ENCODE measurements at places on chromosomes 1 and 21. TPM values are rescaled to one million over a fixed set of nuclear protein-coding genes. Genes with fewer than 3 reads are reported as not detected.

GRCh38 chr1:159921251-159921650 is 4.1 kb downstream of the TAGLN2 start:
- peaks cover 63% of the 10 kb centered on the region for H3K4me1 ChIP-seq
- no peaks in the 10 kb centered on the region for H3K27me3 ChIP-seq
- H3K36me3 ChIP-seq: peaks cover 15% of the 10 kb centered on the region
- H3K4me3 ChIP-seq: peak overlapping the region; percentile 90

DNA sequence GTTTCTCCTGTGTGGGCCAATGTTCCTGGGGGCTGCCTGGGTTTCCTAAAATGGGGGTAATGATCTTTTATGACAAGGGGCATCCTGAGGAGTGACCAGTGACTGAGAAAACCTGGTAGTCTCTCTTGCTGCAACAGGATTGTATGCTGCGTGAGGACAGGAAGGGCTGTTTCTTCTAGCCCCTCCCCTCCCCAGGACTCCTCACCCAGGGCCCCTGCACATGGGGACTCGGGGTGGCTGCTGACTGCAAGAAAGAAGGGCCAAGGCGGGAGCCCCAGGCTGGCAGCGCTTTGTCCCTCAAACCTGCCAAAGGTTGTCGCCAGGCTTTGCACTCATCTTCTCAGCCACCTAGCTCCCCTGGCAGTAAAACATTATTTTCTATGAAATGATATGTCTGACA is 442.4 kb downstream of the CAMTA1 start:
- H3K27ac ChIP-seq: no peak overlapping the region
- H3K36me3 ChIP-seq: no peaks in the 10 kb centered on the region
- peaks cover 24% of the 10 kb centered on the region for H3K27me3 ChIP-seq
- H3K4me3 ChIP-seq: no peak overlapping the region
- no peaks in the 10 kb centered on the region for H3K4me1 ChIP-seq

DNA sequence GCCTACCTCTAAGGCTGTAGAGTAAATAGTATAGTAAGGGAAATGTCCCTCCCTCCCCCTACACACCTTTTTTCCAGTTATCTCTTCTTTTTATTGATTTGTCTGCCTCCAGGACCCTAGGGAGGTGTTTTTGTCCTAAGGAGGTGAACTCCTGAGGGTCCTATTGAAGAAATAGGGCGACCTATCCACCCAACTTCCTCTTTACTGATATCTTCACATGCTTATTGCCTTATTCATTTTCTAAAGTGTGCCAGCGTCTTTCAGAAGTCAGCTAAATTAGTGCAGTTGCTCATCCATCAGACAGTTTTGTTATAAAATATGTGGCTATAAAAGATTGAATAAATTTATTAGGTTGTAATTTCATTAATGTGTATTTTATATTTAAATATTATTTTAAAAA is 5.9 kb downstream of the BACH1 start:
- peaks cover 2% of the 10 kb centered on the region for H3K36me3 ChIP-seq
- H3K4me1 ChIP-seq: peaks cover 43% of the 10 kb centered on the region
- no peaks in the 10 kb centered on the region for H3K27me3 ChIP-seq
- no peak for DNase-seq
- H3K4me3 ChIP-seq: no peak overlapping the region

- no peak overlapping the region for H3K27ac ChIP-seq
- H3K27me3 ChIP-seq: no peaks in the 10 kb centered on the region
- H3K36me3 ChIP-seq: peaks cover 2% of the 10 kb centered on the region
- no peak for DNase-seq
- H3K4me1 ChIP-seq: peaks cover 2% of the 10 kb centered on the region
Measured at GRCh38 chr1:50701706-50702317, 258.3 kb downstream of the FAF1 start.

DNA sequence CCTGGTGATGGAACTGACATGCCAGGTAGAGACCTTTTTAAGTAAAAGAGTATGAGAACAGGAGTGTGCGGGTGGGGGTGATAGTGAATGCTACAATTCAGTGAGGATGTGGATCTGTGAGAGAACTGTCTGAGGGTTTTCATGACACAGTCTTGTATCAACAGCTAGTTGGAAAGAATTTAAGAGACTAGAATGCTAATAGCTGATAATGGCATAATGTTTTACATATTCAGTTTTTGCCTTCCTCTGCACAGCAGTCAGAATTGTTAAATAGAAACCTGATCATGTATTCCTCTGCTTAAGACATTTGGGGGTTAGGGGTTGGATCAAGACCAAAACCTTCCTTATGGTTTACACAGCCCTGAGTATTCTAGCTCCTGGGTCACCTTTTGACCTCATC is 152.8 kb upstream of the ZRANB2 start:
- no peaks in the 10 kb centered on the region for H3K27me3 ChIP-seq
- H3K4me3 ChIP-seq: no peak overlapping the region
- no peak overlapping the region for H3K27ac ChIP-seq
- DNase-seq: no peak
- H3K4me1 ChIP-seq: no peaks in the 10 kb centered on the region
- peaks cover 2% of the 10 kb centered on the region for H3K36me3 ChIP-seq

DNA sequence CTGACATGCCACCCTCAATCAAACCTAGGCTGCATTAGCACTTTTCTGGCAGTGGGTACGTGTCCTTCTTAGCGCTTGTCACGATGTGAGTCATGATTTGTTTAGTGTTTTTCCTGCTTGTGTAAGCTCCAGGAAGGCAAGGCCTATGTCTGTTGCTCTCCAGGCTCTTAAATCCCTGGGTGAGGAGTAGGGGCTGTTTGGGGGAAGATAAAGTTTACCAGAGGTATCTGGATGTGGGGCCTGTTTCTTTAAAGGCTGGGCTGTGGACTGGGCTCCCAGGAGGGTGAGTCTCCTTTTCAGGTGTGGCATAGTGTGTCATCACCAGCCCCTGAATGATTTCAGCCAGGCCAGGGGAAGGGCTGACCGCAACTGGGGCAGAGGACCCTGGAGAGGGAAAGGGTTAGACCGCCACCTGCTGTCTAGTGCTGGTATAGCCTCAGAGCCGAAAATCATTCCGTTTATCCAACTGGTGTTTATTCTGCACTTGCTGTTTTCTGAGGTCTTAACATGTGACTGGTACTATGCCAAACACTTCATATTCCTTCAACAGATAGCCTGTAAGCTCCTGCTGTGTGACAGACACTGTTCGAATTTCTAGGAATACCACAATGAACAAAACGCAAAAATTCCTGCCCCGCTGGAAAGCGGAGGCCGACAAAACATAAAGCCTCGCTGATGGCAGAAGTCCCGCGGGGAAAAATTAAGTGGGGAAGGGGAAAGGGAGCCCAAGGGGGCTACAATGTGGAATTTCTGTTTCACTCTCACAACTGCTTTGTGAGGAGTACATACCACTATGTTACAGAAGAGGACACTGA is 9.7 kb downstream of the SERINC2 start:
- H3K27me3 ChIP-seq: peaks cover 28% of the 10 kb centered on the region
- peaks cover 9% of the 10 kb centered on the region for H3K4me1 ChIP-seq
- H3K4me3 ChIP-seq: peak overlapping the region; percentile 52
- DNase-seq: peak; percentile 23
- no peaks in the 10 kb centered on the region for H3K36me3 ChIP-seq
- H3K27ac ChIP-seq: no peak overlapping the region

DNA sequence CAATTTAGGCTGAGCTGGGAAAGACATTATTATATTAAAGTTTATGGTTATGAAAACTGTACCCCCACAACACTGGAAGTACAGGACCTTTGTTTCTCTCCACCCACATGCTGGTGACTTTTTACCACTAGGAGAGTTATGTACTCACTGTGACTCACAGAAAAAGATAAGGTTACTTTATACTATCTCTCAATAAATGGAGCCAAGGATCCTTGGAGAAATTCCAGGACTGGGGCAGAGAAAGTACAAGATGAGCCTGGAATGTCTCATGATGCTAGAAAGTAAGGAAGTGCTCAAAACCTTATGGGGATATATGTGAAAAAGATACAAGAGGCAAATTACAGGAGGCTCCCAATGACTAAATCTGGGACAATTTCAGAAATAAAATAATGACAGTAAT is 63.9 kb upstream of the C1orf105 start:
- H3K4me1 ChIP-seq: peaks cover 42% of the 10 kb centered on the region
- no peaks in the 10 kb centered on the region for H3K27me3 ChIP-seq
- peak overlapping the region; percentile 95 for H3K27ac ChIP-seq
- no peak for DNase-seq

DNA sequence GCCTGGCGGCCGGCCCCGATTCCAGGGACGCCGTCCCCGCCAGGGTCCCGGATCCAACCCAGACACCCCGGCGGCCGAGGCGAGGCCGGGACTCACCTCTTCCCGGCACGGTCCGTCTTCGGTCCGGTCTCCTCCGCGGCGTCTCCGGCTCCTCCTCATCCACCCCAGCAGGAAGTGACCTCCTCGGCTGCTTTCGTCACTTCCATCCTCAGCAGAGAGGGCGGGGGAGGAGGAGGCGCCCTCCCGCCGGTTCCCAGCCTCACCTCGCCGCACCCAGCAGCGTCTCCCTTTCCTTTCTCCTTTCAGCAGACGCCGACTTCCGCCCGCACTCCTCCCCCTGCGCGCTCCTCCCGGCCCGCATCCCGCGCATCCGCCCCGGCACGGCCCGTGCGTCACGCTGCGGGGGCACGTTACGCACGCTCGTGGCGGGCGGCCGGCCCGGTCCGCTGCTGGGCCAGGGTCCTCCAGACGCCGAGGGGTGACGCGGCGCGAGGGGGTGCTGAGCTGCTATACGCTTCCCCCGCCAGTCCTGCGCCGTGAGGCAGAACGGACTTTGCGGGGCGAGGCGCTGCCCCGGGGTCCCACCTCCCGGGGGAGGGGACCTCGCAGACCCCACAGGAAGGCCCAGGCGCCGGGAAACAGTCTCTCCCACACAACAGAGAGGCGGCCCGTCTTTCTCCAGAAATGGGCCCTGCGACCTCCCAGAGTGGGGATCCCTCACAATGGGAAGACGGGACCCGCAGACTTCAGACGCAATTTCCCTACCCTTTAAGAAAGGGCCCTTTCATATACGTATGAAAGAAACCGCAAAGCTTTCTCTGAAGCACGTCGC is at the start of gene ETV3:
ETV3 (minus strand) TSS at position 176 of the 832 bp plus-strand sequence. CDS start 2,043 bp downstream, outside the sequence.
- H3K27ac ChIP-seq: peak within 1 kb of the TSS; percentile 97
- peak; percentile 70 for DNase-seq
- peak within 1 kb of the TSS; percentile 96 for H3K4me3 ChIP-seq
- peaks cover 52% of the 10 kb centered on the region for H3K4me1 ChIP-seq

GRCh38 chr1:213369465-213369864 is 318.4 kb downstream of the RPS6KC1 start:
- peaks cover 13% of the 10 kb centered on the region for H3K27me3 ChIP-seq
- no peak for DNase-seq
- peaks cover 3% of the 10 kb centered on the region for H3K4me1 ChIP-seq
- H3K27ac ChIP-seq: no peak overlapping the region

- H3K4me1 ChIP-seq: no peaks in the 10 kb centered on the region
- no peak overlapping the region for H3K4me3 ChIP-seq
- H3K27me3 ChIP-seq: peaks cover 20% of the 10 kb centered on the region
- DNase-seq: no peak
- no peak overlapping the region for H3K27ac ChIP-seq
- H3K36me3 ChIP-seq: peaks cover 2% of the 10 kb centered on the region
Measured at GRCh38 chr1:47491341-47491753, 53.5 kb downstream of the FOXD2 start.

DNA sequence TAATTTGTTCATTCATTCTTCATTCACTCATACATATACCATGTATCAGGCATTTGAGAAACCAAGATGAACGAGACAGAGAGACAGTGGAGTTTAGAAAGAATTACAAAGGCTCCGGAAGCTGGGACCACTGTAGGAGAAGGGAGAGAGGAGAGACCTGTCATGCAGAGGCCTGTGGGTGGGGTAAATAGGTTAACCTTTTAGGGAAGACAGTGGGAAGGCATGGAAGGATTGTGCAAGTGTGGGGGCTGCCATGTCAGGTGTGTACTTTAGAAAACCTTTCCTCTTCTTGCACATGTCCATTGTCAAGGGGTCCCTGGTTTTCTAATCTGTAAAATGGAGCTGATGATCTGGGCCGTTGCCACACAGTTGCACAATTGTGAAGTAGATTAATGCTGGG is 44.2 kb upstream of the POU3F1 start:
- peaks cover 9% of the 10 kb centered on the region for H3K4me1 ChIP-seq
- no peak overlapping the region for H3K4me3 ChIP-seq
- H3K36me3 ChIP-seq: peaks cover 8% of the 10 kb centered on the region
- H3K27me3 ChIP-seq: peaks cover 72% of the 10 kb centered on the region
- no peak for DNase-seq

GRCh38 chr1:168774241-168774640 is 45.2 kb upstream of the DPT start:
- H3K27ac ChIP-seq: no peak overlapping the region
- DNase-seq: no peak
- H3K4me1 ChIP-seq: peaks cover 3% of the 10 kb centered on the region
- no peak overlapping the region for H3K4me3 ChIP-seq

DNA sequence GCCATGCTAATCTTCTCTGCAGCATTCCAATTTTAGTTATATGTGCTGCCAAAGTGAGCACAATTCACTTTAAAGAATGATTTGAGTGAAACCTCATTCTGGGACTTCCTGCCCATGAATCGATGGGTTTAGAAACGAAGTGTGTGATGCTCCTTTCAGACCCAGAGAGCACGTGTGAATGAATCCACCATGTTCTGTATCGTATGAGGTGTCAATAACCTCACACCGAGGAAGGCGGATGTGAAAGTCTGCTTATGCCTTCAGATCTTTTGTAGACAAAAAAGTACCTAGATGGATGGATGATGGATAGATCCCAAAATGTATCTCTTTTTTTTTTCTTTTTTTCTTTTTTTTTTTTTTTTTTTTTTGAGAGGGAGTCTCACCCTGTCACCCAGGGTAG is 13.8 kb downstream of the UBASH3A start:
- no peak overlapping the region for H3K27ac ChIP-seq
- peaks cover 61% of the 10 kb centered on the region for H3K4me1 ChIP-seq
- peaks cover 20% of the 10 kb centered on the region for H3K36me3 ChIP-seq

GRCh38 chr1:79373481-79374125 is 367.1 kb upstream of the ADGRL4 start:
- H3K27ac ChIP-seq: no peak overlapping the region
- no peak for DNase-seq
- no peak overlapping the region for H3K4me3 ChIP-seq
- H3K36me3 ChIP-seq: no peaks in the 10 kb centered on the region
- H3K4me1 ChIP-seq: no peaks in the 10 kb centered on the region

Gene TMEM82
- not detected for total RNA-seq

Gene RNPC3
- 53.9 TPM for total RNA-seq

Gene CD84
- 71.6 TPM for total RNA-seq

Gene MTF2
- total RNA-seq: 37.7 TPM

Gene CASQ1
- not detected for total RNA-seq
